Coronary artery (tissue), 2 donors: ENCODE measurements at places on chromosomes 6 and 20.

DNA sequence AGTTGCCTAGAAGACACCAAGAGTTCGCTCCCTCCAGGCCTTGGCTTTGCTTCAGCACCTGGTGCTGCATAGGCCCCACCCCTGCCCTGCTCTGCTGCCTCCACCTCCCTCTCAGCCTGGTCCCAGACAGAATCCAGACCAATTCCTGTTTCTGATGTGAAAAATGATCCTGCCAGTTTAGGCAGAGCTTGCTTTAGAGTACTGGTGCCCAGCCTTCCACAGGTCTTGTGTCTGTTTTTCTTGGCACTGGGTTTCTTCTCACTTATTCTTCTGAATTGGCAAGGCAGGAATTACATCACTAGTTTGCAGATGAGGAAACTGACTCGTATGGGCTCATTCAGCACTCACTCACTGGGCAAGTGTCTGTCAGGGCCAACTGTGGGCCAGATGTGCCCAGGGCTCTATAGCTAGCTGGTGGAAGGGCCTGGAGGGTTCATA lies 53.0 kb downstream of the HLA-A start:
- DNase-seq = no peak

DNA sequence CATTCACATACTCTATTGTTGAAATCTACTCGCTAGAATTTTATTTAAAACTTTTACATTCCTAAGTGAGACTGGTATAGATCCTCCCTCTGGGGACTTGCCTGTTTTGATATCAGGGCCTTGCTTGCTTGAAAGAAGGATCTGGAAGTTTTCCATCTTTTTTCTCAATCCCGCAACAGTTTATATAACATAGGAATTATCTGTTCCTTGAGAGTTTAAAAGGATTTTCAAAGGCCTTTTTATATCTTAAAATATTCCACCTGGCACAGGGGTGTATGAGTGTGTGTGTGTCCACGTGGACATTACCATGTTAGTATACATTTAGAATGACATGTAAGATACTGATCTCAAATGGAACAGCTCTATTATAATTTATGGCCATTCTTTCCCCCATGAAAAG lies 96.3 kb downstream of the TRERF1 start:
- DNase-seq = no peak

GRCh38 chr6:160349020-160349441 lies 853 bp downstream of the SLC22A3 start:
- no peak for DNase-seq

DNA sequence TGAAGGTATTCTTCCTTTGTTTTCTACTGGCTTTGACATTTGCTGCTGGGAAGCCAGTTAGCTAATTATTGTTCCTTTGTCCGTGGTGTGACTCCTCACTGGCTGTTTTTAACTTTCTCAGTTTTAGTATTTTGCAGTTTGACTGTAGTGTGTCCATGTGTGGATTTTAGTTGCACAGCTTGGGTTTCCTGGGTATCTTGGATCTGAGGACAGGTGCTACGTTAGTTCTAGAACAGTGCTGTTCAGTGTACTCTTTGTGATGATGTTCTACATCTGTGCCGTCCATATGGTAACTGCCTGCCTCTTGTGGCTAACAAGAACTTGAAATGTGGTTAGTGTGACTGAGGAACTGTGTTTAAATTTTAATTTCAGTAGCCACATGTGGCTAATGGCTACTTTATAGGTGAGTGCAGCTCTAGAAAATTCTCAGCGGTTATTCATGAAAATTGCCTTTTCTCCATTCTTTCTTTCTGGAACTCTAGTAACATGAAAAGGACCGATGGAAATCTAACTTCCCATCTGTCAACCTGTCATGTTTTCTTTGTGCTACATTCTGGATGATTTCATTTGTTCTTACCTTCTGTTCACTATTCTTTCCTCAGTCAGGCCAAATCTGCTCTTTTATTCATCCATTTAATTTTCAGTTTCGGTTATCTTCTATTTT lies 7.4 kb downstream of the SNX9 start:
- DNase-seq = no peak

- no peak for DNase-seq
Observed at GRCh38 chr6:134004714-134005113, 47.7 kb downstream of the SLC2A12 start.
